ENCODE measurements at places on chromosomes 11 and 22. TPM values are rescaled to one million over a fixed set of nuclear protein-coding genes. Genes with fewer than 3 reads are reported as not detected.
A peak's percentile ranks its signal among the peaks of the same experiment; 100 is the strongest.

DNA sequence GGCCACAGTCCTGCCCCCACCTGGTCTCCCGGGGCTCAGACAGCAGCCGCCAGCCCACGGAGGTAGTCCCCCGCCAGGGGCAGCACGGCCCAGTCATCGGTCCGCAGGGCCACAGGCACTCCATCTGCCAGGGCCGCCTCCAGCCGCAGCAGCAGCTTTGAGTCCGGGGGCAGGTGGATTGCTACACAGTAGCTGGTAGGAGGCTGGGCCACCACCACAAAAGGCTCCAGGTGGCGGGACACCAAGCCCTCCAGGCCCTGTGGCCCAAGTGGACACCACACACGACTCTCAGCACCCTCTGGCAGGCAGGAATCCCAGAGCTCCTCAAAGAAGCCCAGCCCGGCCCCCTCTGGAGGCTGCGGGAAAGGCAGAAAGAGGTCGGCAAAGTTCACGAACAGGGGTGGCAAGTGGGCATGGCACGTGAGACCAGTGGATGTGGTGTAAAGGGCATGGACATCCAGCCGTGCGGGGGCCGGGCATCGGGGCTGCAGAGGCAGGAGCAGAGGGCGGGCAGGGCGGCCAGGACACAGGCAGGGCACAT, 2.9 kb downstream of the AP5B1 start:
- no peaks in the 10 kb centered on the region for H3K27me3 ChIP-seq
- H3K4me1 ChIP-seq, result peaks cover 21% of the 10 kb centered on the region
- H3K4me3 ChIP-seq, result no peak overlapping the region

- H3K36me3 ChIP-seq, result no peaks in the 10 kb centered on the region
- peak within 1 kb of the TSS; percentile 18 for H3K4me3 ChIP-seq
- peaks cover 58% of the 10 kb centered on the region for H3K27me3 ChIP-seq
- DNase-seq, result peak; percentile 16
Observed at GRCh38 chr11:66728693-66729385, at the start of gene SPTBN2. Gene SPTBN2, minus strand, starts transcription at chr11:66729216. Its CDS starts 7,976 bp downstream, at chr11:66721240.

GRCh38 chr11:6841694-6842093, 3.8 kb upstream of the OR10A5 start:
- H3K4me1 ChIP-seq, result no peaks in the 10 kb centered on the region
- DNase-seq, result no peak
- H3K4me3 ChIP-seq, result no peak overlapping the region
- H3K27ac ChIP-seq, result no peak overlapping the region
- no peaks in the 10 kb centered on the region for H3K27me3 ChIP-seq

P4HA3 gene
- 0.64 TPM for total RNA-seq
